ENCODE measurements at places on chromosomes 5 and 9.
A peak's percentile ranks its signal among the peaks of the same experiment; 100 is the strongest.

GRCh38 chr9:17005056-17005823 is 129.6 kb upstream of the CNTLN start:
- peak; percentile 18 for DNase-seq

GRCh38 chr5:149732324-149733128 is 2.4 kb downstream of the PPARGC1B start:
- DNase-seq: no peak

GRCh38 chr5:167122267-167122666 is 1169.2 kb upstream of the WWC1 start:
- DNase-seq: no peak

DNA sequence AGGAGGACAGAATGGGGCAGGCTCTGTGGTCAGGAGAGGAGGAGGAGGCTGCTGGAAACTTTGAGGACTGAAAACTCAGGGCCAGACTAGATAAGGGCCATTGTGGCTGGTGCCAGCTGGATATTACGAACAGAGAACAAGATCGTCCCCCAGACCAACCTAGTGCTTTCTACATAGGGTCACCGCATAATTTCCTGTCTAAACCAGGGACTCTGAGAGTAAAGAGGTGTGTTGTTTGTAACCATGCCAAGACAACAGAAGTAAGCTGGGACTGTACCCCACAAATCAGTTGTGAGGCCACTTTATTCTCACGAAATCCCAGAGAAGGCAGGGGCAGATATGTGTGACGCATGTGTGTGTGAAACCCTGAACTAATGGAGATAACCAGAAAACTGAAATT is 20.3 kb upstream of the GFPT2 start:
- DNase-seq: peak; percentile 21

DNA sequence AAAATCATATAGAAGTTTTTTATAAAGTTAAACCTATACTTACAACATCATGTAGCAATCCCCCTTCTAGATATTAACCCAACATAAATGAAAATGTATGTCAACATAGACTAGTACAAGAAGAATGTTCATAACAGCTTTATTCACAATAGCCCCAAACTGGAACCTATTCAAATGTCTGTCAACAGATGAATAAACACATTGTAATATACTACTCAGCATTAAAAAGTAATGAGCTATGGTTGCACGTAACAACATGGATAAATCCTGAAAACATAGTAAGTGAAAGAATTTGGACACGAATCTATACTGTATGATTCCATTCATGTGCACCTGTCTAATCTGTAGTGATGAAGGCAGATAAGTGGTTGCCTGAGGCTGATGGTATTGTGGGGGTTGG is 73.9 kb downstream of the CSNK1G3 start:
- no peak for DNase-seq

DNA sequence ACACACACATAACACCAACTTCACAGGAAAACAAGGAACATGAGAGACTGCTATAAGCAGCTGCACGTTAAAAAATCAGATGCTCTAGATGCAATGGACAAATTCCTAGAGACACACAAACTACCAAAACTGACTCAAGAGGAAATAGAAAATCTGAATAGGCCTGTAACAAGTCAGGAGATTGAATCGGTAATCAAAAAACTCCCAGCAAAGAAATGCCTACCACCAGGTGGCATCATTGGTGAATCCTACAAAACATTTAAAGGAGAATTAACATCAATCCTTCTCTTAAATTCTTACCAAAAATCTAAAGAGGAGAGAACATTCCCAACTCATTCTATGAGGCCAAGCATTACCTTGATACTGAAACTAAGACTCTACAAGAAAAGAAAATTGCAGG is 54.9 kb downstream of the NDST1 start:
- DNase-seq: peak; percentile 79

GRCh38 chr5:154836225-154836624 is 14.2 kb downstream of the FAXDC2 start:
- no peak for DNase-seq

- DNase-seq: peak; percentile 42
These were observed 146.6 kb downstream of the SEC61B start for GRCh38 chr9:99368341-99369326.

- no peak for DNase-seq
These were observed 61.8 kb upstream of the PRDM9 start for GRCh38 chr5:23445573-23445972.

DNA sequence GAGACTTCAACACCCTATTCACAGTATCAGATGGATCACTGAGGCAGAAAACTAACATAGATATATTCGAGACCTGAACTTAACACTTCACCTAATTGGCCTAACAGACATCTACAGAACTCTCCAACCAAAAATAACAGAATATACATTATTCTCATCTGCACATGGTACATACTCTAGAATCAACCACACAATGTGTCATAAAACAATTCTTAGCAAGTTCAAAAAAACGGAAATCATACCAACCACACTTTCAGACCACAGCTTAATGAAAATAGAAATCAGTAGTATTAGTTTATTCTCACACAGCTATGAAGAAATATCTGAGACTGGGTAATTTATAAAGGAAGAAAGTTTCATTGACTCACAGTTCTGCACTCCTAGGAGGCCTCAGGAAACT is 387.9 kb downstream of the DEPDC1B start:
- peak; percentile 8 for DNase-seq

GRCh38 chr9:99270491-99270890 is 48.4 kb downstream of the SEC61B start:
- DNase-seq: no peak

DNA sequence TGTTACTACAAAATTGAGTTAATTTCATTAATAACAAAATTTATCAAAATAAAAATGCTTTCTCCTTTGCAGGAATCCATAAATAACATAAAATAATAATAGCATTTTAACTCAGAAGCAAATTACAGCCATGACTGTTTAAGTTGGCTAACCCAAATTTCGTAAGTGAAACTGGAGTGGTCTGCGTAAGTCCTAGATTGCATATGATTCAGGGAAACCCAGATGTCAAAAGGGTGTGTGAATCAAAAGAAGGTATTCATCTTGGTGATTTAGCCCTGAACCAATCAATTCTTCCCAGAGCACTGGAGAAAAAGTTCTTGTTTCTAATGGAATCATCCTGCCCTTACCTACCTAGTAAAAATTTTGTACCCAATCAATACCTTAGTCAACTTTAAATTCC is 547.6 kb downstream of the RAB3C start:
- peak; percentile 18 for DNase-seq

DNA sequence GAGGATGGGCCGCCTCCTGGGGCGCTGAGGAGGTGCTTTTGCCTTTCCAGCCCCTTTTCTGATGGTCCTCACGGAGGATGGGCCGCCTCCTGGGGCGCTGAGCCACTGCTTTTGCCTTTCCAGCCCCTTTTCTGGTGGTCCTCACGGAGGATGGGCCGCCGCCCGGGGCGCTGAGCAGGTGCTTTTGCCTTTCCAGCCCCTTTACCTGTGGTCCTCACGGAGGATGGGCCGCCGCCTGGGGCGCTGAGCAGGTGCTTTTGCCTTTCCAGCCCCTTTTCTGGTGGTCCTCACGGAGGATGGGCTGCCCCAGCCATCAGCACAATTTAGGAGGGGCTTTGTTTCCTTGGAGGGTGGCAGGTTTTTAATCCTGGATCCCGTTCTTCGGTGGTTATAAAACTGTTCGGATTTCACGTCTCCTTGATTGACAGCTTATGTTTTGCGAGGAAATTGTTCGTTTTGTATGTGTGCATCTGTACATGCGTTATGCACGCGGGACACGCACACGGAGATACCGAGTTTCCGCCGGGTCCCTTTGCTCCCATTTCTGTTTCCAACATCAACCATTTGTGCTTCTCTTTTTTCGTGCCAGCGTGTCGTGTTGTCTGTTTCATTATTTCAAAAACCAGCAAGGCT is 34.7 kb upstream of the SLC9A3 start:
- DNase-seq: no peak

- DNase-seq: peak; percentile 81
These were observed 13.6 kb upstream of the GM2A start for GRCh38 chr5:151239237-151239861.

DNA sequence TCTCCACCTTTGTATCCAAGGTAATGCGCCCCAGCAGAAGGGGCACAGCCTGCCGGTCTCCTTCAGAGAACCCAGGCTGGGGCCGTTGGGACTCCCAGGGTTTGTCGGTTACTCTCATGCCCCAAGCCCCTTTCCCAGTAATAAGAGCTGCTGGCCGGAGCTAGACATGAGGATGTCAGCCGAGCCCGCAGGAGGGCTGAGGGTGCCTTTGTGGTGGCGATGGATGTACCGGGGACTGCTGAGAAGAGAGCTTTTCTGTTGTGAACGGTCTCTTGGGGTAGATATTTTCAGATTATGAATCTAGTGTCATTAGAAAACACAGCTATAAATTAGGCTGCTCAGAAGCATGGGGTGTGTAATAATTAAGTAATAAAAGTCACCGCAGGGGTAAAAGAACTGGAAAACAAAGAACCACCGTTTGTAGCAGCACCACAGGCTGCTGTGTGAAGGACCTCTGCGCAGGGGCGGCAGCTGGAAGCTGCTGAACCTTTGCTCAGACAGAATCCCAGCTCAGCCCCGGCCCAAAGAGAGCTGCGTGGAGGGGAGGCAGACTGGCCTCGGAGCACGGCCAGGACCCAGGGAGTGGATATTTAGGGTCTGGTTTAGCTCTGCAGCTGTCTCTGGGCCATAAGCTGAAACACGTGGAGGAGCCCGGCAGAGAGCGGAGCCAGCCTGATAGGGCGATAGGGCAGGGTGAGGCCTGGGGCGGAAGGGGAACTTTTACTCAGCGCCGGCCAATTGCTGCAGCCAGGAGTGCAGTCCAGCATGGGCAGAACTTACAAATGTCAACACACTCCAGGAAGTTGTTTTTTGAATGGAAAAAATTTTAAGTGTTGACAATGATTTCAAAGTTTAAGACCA is 50.5 kb upstream of the BARHL1 start:
- DNase-seq: no peak

DNA sequence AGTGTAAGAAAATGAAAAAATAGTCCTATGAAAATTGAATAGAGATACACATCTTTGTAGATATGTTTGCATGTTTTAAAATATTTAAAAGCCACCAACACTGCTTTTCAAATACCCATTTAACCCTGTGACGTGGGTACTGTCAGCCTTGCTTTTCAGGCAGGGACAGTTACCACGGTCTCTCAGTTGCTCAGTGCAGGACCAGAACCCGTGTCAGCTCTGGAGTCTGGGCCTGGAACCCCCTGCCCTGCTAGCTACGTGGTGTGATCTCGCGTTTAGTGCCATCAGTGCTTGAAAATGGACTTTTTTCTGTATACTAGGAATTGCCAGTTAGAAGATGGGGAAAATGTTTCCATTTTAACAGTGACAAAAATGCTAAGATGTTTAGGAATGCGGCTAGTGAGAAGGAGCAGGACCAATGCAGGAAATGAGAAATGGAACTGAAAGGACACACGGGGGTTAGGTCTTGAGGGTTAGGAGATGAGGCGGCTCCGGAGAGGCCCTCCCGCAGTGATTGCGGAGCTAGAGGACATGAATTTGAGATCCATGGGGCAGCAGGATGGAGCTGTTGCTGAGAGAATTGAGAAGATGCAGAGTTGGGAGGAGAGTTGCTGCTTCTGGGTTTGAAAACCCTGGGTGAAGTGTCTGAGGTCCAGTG is 13.7 kb downstream of the RNU6ATAC start:
- no peak for DNase-seq

- no peak for DNase-seq
These were observed 80.2 kb downstream of the NSUN2 start for GRCh38 chr5:6552612-6553011.

DNA sequence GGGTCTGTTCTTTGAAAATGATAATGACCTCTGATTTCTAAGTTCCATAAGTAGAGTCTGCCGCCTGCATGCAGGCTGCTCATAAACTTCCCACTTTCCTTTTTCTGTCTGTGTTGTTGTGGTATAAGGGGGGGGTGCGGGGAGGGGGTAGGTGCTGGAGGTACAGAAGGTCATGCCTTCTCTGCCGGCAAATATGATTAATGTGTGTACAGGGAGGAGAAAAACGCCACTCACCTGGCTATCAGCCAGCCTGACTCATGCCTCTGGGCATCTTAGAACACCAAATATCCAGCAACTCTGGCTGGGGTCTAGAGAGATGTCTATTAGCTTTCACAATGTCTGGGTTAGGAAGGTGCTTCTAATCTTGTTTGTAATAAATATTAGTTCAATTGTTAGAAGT is 128.3 kb downstream of the EFNA5 start:
- peak; percentile 4 for DNase-seq

DNA sequence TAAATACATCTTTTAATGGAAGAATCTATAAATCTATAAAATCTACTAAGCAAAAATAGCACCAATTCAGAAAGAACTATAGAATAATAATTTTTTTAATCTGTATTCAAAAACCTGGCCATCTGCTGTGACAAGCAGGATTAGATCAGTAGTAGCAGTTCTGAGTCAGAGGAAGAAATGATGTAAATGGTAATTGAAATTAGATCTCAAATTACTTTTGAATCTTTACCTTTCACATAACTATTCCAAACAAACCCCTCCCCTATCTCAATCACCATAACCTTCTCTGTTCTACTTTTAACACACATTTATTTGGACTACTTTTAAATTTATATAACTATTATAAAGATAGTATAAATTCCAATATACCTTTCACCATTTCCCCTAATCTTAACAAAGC is 727.8 kb upstream of the FAM174A start:
- no peak for DNase-seq

DNA sequence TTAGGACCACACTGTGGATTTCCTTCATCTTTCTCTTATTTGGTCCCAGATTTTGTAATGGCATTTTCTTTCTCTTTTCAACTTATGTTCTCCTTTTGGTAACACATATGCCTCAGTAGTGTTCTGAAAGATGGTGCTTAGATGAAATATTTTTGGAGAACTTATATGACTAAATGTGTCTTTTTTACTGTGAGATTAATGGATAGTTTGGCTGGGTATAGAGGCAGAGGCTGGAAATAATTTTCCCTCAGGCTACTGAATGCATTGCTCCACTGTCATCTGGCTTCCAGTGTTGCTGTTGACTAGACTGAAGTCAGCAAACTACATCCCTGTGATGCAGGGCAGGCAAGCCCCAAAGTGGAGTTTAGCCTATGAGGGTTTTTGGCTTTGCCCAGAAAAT is 450.9 kb downstream of the DMAC1 start:
- DNase-seq: no peak

- peak; percentile 80 for DNase-seq
These were observed 79.8 kb downstream of the ARSB start for GRCh38 chr5:78905084-78905938.

DNA sequence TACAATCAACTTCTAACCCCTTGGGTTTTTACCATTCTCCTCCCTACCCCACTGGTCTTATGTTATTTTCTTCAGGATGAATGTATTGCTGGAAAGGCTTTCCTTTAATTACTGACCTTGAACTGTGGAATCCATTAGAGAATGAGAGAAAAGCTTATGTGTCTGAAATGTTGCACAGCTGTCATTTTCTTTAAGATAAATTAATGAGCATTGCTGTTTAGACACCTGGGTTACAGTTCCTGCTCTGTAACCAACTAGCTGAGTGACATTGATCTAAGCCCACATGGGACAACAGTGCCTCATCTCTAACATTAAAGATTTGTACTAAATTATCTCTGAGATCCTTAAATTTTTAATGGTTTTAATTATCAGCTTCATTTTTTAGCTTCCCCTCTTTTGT is 507.0 kb downstream of the TAF11L14 start:
- DNase-seq: no peak

GRCh38 chr5:175444060-175444904 is at the start of gene DRD1:
TSS of gene DRD1 (minus strand) at chr5:175444182. CDS start at chr5:175443099, 1,083 bp downstream.
- DNase-seq: peak; percentile 61

GRCh38 chr9:118183576-118183975 is 479.4 kb downstream of the TLR4 start:
- DNase-seq: no peak

GRCh38 chr9:108671794-108672193 is 184.0 kb downstream of the ACTL7B start:
- DNase-seq: no peak
